ENCODE measurements at places on chromosomes 3 and 15.

- DNase-seq = no peak
These were observed 250.3 kb downstream of the POLQ start for GRCh38 chr3:121295452-121295851.

DNA sequence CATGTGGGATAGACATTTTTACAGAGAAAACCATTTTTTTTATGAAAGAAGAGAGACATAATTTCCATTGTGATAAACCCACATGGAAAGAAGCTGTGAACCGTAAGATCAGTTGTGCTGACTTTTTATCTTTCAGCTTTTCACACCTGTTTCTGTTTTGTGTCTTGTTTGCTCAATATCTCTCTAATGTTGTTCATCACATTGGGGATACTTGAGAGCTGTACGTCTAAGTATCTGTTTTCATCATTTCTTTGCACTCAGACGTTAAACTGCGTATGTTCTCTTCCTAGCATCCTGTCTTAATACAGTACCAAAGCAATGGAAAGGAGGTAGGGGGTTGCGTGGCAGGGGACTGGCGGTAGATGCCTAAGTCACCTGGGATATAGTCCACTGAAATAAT is 449.0 kb downstream of the NAALADL2 start:
- no peak for DNase-seq

DNA sequence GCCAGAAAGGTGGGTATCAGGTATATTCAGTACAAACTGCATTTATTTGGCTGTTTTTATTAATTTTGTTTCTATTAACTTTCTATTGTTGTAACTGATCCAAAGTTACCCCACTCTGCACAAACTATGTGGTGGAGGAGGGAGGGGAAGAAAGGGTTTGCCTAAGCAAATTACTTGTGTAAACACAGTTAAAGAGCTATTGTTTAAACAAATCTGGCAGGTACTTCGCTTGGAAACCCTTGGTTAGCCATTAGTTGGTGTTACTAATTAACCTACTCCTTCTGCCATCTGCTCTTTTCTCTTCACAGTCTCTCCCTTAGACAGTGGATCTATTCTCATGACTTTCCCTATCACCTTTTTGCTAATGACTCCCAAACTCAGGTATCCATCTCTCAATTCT is 328.4 kb upstream of the NECTIN3 start:
- DNase-seq = no peak

DNA sequence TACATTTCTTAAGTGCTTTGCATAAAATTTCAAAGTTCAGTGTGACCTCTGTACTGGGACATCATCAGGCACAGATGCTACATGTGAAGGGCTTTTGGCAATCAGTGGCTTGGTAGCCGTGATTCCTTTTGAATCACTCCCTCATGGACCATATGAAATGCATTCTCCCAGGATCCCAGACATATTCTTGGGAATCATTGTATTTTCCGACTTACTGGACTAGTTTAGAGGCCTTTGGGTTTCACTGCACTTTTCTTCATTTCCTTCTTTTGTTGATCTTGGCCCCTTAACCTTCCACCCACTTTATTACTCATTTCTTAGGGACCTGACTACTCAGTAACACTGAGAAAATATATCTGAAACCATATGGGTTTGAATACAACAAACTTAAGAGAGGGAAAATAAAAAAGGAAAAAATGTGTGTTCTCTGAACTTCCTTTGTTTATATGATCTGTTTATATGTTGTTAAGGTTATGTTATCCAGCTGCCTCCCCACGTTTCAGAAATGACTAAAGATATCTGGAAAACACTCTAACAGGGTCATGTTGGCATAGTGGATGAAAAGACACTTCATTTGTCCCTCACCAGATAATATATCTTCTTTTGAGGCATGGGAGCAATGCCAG is 35.1 kb downstream of the HMG20A start:
- DNase-seq = no peak

- no peak for DNase-seq
These were observed 60.9 kb downstream of the ATP2B2 start for GRCh38 chr3:10444511-10444910.

GRCh38 chr15:65146438-65146837 is 12.8 kb upstream of the PDCD7 start:
- DNase-seq = no peak

DNA sequence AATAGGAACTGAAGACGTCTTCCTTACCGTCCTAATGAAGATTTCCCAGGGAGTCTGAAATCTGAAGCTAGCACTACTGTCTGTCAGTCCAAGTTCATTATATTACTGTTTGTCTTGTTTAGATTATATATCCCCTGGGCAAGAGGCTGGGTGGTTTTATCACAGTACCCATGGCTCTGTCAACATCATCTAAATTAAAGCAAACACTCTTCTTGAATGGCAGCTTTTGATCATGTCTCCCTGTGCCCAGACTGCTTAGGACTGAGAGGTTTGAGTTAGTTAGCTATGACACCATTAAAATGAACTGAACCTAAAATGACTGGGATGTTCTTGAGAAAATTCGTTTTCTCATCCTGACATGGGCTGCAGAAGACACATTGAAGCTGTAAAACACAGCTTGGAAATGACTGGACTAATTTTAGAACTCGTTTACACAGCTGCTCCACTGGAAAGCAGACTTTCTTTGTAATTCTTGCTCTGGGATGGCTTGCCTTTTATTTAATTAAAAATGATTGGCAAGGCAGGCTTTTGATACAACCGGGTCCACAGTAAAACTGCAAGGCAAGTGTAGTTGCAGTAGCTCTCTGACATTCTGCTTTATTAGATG is 243.5 kb downstream of the MFSD1 start:
- no peak for DNase-seq

GRCh38 chr3:181711325-181712135 is at the start of gene SOX2:
Gene SOX2 (plus strand): TSS chr3:181711925. CDS start chr3:181712361, 436 bp downstream.
- no peak for DNase-seq

DNA sequence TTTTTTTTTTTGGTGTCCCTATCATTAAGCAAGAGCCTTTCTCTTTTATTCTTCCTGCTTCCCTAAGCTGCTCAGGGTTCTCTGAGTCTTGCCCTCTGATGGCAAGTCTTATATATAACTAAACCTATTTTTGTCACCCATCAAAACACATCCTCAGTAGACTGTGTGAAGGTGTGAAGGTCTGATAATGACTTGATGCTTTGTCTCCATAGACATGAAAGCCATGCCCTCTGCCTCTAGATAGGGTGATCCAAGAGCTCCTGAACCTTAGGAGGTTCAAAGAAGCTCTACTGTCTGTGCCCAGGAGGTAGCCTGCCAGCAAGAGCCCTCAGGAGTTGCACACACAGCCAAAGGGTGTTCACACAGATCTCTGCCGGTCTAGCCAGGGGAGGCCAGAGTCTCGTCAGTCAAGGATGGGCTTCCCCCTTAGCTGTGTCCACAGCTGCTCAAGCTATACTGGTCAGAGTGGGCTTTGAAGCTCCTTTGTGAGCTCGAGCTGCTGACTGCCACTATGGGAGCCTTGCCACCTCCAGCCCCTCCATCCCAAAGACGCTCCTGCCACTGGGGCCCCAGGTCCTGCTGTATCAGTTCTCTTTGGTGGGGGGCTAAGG is 13.1 kb upstream of the SNX22 start:
- DNase-seq = no peak

- DNase-seq = no peak
These were observed 1028.6 kb downstream of the MCTP2 start for GRCh38 chr15:95259965-95260364.

- DNase-seq = no peak
These were observed 15.4 kb downstream of the UBP1 start for GRCh38 chr3:33424606-33425452.

DNA sequence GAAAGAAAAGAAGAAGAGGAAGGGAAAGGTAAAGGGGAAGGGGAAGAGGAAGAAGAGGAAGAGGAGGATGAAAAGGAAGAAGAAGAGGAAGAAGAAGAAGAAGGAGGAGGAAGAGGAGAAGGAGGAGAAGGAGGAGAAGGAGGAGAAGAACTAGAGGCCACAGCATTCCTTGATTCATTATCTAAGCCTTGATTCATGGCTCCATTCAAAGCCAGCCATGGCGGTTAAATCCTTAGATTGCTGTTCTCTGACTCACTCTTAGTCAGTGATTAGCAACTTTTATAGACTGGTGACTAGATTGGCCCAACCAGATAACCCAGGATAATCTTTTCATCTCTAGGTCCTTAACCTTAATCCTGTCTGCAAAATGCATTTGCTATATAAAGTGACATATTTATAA is 47.6 kb downstream of the OSTN start:
- DNase-seq = no peak

- no peak for DNase-seq
These were observed 151.8 kb upstream of the DPH6 start for GRCh38 chr15:35697549-35698299.

DNA sequence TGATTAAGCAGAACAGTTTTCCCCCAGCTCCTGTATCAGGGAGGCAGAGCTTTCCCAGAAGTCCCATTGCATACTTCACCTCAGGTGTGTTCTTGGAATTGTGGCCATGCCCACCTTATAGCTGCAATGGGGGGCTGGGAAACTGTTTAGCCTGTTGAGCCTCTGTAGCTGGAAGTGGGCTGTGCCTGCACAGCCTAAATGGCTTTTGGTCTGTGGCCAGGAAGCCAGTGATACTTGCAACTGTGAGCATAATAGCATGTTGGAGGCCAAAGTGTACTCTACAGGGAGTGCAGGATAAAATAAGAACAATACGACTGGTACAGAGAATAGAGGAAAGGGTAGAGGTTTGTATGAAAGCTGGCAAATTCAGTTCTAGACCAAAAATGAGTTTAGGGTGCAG is 248.5 kb downstream of the PTPRG start:
- no peak for DNase-seq

Measured in activated T-cell treated with anti-CD3 and anti-CD28 coated beads, Interleukin-2, amount 50 U/mL, for 4 hours (primary cell).